ENCODE measurements at places on chromosomes 13 and 19.

DNA sequence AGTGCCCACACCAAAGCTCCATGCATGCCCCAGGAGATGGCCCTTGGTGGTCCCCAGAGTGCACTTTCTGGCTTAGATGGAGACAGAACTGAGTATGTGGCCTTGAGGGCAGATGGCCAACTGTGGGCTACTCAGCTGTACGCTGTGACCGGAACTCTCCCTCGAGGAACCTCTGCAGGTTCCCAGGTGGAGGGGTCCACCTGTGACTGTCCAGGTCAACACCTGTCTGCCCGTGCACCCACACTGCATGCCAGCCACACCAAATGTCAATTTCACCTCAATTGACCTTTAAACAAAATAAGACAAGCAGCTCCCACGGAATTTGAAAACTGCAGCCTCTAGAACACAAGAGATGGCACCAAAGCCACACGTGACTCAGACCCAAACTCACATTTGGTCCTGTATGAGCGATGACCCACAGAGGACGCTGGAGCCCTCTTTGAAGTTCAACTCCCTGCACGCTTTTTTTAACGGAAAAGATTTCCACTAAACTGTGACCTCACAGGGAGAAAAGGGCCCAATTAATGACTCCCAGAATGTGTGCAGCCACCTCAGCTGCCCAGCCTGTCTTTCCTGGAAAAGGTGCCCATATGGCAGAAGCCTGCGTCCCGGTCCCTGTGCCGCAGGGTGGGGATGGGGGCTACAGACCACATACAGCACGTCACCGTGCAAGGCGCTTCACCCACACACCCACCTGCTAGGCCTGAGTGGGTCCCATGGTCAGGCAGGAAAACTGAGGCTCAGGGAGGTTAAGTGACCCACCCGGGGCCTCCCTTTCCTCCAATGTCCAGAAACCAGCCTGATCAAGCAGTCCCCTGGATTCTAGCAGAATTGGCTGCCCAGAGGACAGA lies 47.7 kb downstream of the KLF2 start:
- no peak for DNase-seq

- DNase-seq: no peak
Observed at GRCh38 chr13:105804561-105805190, 730.8 kb downstream of the EFNB2 start.

GRCh38 chr13:44837250-44837649 lies 152.0 kb downstream of the NUFIP1 start:
- DNase-seq: no peak

DNA sequence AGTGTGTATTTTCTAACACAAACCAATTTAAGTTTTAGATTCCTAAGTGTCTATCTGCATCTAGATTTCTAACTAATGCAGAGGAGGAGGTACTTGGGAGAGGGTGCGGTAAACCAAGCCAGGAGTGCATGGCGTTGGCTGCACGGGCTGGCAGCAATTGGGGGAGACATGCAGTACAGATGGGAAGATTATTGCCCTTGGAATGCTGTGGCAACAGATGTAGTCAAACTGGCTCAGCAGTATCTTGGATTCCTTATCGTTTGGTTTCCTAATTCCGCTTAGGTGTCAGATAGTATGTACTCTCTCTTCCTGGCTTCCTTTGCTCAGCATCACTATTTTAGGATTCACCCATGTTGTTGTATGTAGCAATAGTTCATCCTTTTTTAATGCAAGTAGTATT lies 29.4 kb upstream of the STK24 start:
- no peak for DNase-seq

DNA sequence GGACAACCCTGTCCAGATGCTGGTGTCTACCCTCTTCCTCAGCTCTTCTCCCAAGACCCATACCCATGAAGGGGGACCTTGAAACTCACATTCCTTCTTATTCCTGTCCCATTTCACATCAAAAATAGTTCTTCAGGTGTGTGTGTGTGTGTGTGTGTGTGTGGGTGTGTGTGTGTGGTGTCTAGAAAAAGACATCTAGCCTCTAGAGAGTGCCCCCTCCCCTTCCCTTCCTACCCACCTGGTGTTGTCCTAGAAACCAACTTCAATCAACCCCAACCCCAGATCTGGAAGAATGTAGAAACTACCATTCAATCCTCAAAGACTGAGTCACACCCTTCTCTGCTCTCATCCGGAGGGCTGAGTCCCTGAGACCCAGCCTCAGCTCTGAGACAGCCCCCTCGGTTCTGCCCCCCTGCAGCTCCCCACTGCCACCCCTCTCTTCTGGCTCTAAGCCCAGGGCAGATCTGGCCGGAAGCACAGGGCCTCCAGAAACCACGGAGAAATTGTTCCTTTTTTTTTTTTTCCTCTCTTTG lies 3.5 kb downstream of the KCNN4 start:
- DNase-seq: no peak
